Common myeloid progenitor, CD34-positive (primary cell): ENCODE measurements at places on chromosomes 2 and 18.

- DNase-seq = no peak
Measured at GRCh38 chr2:37337620-37338280, 6.7 kb upstream of the QPCT start.

DNA sequence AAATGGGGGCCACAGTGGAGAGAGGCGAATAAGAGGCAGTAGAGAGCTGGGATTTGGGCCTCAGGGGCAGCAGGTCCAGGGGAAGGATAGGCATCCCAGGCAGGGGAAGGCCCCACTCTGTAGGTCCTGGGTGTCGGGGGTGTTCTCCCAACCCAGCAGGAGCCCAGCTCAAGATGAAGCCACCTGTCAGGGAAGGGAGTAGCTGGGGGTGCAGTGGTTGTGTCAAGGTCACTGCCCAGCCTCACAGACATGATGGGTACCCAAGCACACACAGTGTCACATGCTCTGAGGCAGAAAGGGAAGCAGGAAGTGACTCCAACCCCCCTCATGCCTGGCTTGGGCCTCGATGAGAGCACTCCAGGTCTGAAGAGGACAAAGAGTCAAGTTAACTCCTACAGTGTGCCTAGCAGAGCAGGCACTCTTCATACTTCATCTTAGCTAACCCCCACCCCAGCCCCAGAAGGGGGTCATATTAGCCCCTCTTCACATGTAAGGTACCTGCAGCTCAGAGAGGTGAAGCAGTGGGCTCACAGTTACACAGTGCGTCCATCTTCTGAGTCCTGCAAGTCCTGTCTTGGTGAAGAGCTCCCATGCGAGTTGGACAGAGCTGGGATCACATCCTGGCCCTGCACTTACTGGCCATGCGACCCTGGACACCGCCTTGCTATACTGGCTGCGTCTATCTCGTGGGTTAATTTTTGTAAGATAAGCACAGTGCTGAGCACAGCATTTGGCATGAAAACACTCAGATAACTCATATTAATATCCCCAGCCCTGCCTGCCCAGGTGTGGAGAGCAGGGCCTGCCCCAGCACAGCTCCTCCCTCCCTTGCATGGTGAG, 72.6 kb upstream of the DAPL1 start:
- no peak for DNase-seq

DNA sequence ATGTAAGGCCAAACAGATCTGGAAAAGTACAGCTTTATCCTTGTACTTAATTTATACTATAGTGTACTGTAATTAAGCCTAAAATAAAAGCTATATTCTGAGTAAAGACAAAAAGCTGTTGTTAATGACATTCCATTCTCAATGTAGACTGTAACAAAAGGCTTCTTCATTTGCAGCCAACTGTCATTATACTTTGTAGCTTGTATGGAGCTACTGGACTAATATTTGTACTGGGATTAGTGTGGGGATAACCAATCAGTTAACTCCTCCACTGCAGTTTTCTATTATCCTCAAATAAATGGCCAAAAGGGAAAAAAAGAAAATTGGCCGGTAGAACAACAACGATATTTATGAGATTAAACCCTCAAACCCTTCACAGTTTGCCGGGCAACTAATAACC, 66.5 kb downstream of the STK39 start:
- DNase-seq = no peak

DNA sequence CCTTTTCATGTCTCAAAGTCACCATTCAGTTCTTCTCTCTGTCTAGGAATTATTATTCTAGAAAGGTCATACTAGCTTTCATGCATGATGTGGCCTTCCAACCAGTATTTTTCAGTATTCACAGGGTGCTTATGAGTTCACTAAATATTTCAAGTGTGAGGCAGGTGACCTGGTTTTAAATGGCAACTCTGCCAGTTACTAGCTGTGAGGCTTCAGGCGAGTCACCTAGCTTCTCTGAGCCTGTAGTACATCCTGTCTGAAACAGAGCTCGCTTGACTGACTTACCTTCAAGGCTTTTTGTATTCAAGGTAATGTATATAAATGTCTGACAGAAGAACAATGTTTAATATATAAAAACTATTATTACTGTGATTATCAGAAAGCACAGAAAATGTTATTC, 19.4 kb upstream of the ACVR1 start:
- no peak for DNase-seq

DNA sequence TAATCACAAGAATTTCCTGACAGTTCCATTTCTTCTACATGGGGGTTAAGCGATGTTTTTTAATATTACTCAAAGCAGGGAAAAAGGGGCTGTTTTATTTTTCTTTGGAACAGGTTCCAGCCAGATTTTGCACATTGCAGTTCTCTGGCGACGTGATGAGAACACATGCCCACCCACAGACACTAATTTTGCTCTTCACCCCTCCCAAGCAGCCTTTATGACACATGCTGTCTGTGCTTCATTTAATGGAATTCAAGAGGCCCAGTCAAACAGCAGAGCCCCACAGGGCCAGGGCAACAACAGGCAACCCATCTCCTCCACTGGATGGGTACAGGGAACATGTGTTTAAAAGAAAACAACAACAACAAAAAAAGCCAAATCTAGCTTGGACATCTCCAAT, 70.8 kb downstream of the SPRED2 start:
- no peak for DNase-seq

DNA sequence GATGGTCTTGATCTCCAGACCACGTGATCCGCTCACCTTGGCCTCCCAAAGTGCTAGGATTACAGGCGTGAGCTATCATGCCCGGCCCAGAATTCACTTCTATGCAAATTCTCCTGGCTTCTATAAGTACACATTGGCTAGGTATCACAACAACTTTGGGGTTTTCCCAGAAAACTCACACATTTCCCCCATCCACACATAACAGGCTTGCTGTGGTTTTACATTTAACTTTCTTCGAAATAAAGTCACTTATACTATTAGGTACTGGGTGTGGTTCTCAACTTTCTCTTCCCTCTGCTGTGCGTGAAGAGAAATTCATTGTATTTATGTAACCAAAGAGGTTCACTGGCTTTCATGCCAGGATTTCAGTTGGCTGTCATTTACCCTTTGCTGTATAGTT, 439.4 kb upstream of the CWC22 start:
- DNase-seq = no peak

- DNase-seq = no peak
Measured at GRCh38 chr18:58947136-58947732, 82.6 kb downstream of the ZNF532 start.

- peak; percentile 28 for DNase-seq
Measured at GRCh38 chr18:24613896-24614640, 153.6 kb downstream of the HRH4 start.

- DNase-seq = peak; percentile 70
Measured at GRCh38 chr2:179031731-179032408, 18.1 kb downstream of the CCDC141 start.

DNA sequence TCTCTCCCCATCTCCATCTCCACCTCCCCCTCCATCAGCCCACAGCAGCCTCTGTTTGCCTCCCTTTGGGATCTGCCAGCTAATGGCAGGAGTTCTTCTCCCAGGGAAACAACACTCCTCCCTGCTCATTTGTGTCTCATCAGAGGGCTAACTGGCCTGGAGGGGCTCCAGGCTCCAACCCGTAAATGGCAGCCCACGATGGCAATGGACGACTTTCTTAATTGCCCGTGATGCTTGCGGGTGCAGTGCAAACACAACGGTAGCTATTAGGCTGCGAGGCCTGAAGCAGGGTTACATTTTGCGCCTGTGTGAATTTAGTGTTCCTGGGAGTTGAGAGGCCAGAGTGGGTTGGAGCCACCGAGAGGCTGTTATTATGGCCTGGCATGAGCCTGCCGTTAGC, 285.1 kb downstream of the TNS1 start:
- no peak for DNase-seq

GRCh38 chr2:20677301-20678085, 10.5 kb downstream of the GDF7 start:
- no peak for DNase-seq

- DNase-seq = no peak
Measured at GRCh38 chr18:25795213-25795612, 295.2 kb downstream of the SS18 start.
